ENCODE measurements at places on chromosomes 5 and 9.

DNA sequence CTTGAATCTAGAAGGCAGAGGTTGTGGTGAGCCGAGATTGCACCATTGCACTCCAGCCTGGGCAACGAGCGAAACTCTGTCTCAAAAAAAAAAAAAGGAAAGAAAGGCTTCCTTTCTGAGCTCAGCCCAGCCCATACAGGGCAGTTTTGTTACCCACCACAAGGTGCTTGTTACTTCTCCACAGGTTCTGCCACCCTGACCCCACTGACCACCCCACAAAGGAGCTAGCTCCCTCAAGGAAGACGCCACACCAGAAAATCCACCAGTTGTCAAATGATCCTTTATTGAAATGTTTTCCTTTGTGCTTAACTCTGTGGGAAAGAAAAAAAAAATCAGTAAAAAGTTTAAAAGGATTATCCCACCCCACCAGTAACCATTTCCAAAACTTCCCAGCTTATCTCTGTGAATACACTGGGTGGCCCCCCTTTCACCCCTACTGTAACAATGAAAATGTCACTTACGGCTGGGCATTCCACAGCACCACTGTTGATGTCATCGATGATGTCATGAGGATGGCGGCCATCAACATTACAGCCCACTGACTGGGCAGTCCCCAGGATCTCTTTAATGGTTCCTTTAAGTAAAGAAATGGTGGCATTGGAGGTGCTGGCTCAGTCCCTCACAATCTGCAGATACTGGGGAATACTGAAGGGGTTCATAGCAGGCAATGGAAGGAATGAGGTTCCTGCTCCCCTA lies 3.6 kb downstream of the RPL12 start:
- DNase-seq, result no peak

GRCh38 chr5:147167529-147167928 lies 67.3 kb upstream of the STK32A start:
- no peak for DNase-seq

DNA sequence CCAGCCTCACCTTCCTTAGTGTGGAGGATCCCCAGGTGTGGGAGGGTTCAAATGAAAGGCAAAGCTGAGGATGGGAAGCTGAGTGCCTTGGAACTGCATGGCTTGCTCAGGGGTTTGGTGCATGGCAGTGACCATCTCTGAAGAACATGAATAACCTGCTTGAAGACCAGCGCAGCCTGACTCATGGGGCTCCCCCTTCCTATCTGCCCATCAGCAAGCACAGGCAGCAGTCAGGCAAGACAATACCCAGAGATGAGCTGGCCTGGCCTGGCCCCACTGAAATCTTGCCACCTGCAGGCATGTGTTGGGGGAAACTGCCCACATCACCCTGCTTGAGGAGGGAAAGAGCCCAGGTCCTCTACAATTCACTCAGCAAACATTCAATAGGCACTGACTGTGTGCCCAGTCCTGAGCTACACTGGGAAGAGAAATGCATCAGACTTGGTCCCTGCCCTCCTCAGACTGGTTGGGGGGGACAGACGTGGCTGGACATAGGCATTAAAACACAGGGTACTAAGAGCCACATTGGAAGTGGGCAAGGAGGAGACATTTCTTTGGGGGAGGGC lies 105.0 kb upstream of the ALDH1B1 start:
- no peak for DNase-seq

- peak; percentile 24 for DNase-seq
Observed at GRCh38 chr9:36820392-36820861, 213.6 kb downstream of the PAX5 start.

DNA sequence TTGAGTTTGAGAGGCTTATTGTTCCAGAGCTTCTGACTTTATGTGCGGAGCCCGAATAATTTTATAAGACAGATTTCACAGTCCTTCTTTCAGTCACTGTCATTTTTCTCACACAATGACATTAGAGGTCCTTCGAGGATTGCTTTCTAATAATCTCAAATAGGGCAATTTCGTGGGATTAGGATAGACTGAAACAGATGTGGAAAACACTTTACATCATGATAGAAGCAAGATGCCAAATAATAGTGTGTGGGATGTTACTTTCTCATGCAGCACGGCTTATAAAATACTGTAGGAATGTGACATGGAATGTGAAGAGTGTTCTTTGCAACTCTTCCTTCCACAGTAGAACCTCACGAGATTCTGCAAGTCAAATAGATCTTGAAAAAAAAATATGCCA lies 451.3 kb downstream of the SEMA5A start:
- peak; percentile 52 for DNase-seq

GRCh38 chr9:79984429-79985067 lies 412.8 kb downstream of the TLE4 start:
- no peak for DNase-seq

- DNase-seq, result no peak
Observed at GRCh38 chr9:112955550-112955949, 56.4 kb downstream of the ZNF883 start.

DNA sequence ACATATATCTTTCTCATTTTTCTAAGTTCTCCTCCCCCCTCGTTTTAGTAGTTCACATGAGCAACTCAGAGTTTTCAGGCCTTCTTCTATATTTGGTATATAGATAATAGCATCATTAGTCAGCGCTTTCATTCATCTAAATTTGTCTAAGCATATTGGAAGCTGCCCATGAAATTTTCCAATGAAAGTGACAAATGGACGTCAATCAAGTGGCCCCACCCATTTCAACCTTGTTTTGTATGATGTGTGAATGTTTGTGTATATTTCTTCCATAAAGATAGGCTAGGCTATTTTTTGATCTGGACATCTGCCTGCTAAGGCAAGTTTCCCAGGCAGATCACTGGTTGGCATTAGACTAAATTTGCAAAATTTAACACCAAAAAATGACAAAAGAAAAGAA lies 104.0 kb upstream of the SSBP2 start:
- no peak for DNase-seq

GRCh38 chr5:43947935-43948334 lies 345.0 kb downstream of the NNT start:
- DNase-seq, result peak; percentile 68

GRCh38 chr9:81824802-81825730 lies 103.2 kb upstream of the SPATA31D4 start:
- no peak for DNase-seq

DNA sequence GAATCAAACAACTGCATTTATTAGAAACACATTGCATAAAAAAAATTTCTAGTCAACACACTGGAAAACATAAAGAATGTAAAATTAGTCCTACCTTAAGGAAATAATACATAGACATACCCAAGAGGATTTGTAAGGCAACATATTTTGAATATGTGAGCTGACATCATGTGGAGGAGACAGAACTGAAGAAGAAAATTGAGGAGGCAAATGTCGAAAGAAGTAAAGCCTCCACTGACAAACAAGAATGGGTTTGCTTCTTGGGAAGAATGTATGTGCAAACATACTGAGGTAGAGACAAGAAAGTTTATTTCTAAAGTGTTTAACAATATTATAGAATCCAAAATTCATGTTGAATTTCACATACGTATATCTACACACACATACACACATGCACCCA lies 363.0 kb upstream of the PDE4D start:
- no peak for DNase-seq

DNA sequence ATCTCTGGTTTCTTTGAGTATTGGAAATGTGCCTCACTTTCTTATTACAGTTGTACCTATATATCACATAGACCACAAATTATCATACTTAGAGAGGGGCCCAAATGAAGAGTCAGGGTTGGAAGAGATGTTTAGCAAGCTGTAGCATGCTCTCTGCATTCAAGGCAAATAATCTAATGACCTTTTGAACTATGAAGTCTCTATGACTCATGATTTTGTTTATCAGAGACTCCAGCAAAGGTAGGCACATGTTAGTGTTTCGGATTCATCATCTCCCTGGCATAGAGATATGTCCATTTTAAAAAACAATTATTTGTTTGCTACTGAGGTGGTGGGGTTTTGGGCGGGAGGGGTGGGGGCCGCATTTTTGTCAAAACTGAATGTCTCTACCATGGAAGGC lies 2000.1 kb downstream of the EFNA5 start:
- no peak for DNase-seq

DNA sequence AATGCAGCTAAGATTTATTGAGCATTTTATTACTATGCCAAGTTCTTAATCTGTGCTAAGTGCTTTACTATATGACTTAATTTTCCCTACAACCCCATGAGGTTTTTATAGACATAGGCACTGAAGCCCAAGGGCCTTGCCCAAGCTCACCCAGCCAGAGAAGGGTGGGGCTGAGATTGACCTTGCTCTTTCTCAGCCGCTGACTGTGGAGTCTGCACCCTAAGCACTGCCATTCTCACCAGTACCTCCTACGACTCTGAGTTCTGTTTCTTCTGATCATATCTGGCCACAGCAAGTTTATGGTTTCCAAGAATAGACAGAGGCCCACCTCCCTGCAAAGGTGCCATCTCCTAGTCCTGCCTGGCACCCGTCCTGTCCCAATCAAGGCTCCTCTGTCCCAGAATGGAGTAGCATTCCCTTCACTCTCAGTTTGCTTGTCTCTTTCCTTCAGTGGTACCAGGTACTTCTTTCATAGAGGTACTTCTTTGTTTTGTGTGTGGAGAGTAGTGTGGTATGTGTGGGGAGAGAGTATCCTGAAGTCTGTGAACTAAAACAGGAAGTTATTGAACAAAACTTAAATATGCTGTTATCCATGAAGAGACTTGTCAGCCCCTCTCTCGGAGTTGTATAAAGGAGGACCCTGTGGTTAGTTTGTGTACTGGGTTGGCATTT lies 42.6 kb downstream of the CSF1R start:
- no peak for DNase-seq

GRCh38 chr9:6973762-6974161 lies 216.0 kb downstream of the KDM4C start:
- DNase-seq, result peak; percentile 77

GRCh38 chr5:97436405-97436804 lies 253.4 kb upstream of the RIOK2 start:
- DNase-seq, result no peak

- DNase-seq, result no peak
Observed at GRCh38 chr9:135296735-135297455, 182.7 kb upstream of the PPP1R26 start.

GRCh38 chr9:137672907-137673791 lies 54.3 kb downstream of the EHMT1 start:
- DNase-seq, result peak; percentile 83

DNA sequence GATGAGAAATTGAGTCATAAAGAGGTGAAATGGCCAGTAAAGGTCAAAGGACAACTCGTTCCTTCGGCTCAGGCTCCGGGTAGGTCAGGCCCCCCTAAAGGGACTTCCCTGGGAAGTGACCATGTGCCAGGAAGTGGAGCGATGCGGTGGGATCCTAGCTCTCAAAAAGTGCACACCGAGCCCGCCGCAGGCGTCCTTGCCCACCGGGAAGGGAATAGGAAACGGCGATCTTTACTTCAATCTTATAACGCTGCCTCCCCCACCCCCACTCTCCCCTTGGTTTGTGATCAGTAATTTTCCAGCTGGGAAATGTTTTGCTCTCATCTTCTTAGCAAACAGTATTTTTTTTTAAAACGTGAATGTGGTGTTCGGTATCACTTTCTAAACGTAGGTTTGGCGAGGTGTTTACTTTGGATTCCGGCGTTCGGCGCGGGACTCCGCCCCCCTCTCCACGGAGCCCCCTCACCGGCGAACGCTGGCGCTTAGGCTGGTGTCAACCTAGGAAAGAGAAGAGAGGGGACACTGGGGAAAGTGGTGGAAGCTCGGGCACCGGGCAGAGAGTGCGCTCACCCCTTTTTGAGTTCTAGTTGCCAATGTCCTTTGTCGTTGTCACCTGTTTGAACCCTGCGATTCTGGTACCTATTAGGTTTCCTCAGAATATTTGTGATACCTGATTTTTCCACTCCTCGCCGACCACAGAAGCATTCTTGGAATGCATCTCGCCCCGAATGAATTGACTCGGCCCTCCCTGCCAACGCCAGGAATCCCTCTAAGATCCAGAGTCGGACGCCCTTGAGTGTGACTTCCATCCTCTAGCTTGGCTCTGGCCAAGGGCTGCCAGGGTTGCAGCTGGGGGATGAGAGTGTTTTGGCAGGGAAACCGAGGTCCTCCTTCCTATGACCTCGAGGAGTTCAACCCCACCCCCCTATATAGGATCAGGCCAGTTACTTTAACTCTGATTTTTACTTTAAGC lies 1.8 kb upstream of the KLF4 start:
- peak; percentile 24 for DNase-seq

DNA sequence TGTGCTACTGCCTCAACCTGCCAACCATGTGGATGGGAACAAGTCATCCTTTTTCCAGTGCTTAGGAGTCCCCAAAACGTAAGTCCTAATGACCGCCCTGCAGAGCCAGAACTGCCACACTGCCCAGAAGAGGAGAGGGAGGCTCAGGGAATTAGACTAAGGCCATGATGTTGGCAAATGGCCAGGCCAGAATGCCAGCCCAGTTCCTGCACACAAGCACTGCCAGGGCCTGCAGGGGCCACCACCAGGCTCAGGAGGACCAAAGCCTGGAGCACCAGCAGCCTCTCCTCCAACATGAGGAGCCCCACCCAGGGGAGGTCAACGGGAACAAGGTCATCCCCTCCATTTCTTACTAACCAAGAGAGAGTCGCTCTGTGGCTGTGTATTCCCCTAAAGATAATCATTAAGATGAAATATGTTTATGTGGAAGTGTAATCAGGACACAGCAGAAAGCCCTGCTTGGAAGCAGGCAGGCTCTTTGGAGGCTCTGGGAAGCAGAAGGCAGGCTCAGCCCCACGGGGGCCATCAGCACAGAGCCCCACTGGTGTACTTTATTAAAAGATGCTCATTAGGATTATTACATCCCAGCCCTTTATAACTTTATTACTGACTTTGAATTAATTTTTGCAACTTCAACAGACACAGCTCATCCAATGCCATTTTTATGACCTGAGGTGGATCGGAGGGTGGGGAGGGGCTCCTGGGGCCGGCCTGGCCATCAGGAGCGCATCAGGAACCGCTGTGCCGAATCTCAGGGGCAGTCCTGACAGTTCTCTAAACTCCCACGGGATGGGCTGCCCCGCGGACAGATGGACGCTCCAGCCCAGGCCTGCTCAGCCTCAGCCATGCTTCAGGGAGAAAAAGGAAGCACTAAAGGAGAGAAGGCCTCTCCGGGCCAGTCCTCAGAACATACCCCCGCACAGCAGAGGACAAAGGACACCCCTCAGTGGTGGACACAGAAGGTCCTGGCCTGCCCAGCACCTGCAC lies 127.0 kb downstream of the ADAMTS2 start:
- DNase-seq, result no peak

DNA sequence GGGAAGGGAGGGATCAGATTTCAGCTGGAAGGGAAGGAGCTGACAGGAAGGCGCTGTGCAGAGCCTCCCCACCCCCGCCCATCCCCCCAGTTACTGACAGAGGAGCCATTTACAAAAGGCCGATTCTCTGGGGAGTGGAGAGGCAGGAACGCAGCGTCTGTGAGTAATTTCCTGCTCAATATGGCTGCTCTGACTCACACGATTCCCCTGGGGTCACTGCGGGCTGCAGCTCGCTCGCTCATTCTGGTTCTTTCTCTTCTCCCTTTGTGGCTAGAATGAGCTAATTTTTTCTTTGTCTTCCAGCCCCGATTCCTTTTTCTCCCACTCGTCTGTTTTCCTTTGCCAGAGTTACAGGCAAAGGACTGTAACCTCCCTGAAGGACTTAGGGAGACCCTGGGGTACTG lies 28.8 kb downstream of the PTPA start:
- DNase-seq, result peak; percentile 100

All from fibroblast of mammary gland (primary cell).